ENCODE measurements at places on chromosomes 16 and 17.
A peak's percentile ranks its signal among the peaks of the same experiment; 100 is the strongest.

DNA sequence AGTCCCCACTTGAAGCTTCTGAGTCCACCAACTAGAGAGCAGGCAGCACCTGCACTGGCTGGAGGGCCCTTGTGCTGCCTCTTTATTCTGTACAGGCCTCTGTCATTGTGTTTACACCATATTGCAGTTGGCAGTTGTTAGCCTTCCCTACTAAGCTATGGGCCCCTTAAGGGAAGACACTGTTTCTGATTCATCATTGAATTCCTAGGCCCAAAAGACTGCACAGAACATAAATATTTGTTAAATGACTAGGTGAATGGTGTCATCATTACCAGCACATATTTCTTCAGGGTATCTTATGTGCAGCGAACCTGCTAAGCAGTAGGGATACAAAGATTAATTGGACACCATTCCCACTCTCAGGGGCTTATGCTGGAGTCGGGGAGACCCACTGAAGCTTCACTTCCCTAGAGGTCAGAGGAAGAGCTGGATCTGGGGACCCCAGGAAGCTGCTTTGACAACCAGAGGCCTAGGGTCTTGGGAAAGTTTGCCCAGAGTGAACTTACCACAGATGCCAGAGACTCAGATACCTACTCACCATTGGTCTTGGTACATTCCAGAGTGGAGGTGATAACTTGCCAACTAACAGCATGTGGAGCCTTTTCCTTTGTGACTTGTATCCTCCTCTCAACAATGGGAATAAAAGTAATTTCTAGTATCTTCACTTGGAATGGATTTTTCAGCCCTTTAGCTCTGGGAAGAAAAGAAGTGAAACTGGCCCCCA lies 28.7 kb upstream of the DDX52 start:
- no peak for DNase-seq

GRCh38 chr16:66486199-66486772 lies 59.2 kb downstream of the BEAN1 start:
- DNase-seq = peak; percentile 46

DNA sequence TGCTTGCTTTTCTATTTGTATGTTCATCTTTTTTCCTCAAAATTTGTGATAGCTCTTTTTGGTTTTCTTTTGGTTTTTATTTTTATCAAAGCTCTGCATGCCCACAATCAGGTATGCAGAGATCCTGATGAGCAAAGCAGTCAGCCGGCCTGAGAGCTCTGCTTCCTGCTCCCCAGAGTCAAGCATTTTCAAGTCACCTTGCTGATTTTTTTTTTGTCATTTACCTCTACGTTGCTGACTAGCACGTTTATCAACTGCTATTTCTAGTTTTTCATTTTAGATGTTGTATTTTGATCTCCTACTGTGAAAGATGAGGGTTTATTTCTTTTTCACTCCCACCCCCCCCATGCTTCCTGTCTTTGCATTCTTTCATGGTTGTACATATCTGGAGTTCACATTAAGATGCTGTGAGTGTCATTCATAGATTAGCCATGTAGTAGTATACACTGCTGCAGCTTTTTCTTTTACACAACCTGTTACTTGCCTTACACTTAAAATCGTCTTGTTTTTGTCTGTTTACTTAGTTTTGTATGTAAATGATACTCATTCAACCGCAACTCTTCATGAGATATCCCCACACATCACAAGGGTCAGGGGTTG lies 196.2 kb downstream of the LGALS9B start:
- DNase-seq = no peak

GRCh38 chr16:17365211-17365541 lies 105.6 kb downstream of the XYLT1 start:
- no peak for DNase-seq

GRCh38 chr16:15434425-15435215 lies at the start of gene BMERB1:
BMERB1 (plus strand) TSS chr16:15434588; CDS start chr16:15434654, 66 bp downstream.
- peak; percentile 94 for DNase-seq

DNA sequence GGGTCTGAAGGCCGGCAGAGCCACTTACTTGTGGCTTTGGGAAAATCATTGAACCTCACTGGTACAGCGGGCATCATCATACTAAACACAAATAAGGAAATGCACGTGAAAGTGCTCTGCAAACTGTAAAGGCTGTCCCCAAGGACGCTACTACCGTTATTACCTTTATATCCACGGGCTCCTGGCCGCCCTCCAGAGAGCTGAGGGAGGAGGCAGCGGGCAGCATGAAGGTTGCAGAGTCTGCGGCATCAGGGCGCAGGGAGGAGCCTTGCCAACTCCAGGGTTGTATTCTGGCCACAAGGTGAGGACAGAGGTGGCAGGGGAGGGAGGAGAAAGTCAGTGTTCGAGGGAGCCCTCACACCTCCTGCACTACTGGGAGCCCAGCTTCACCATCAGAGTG lies 68.3 kb upstream of the GCSH start:
- no peak for DNase-seq

DNA sequence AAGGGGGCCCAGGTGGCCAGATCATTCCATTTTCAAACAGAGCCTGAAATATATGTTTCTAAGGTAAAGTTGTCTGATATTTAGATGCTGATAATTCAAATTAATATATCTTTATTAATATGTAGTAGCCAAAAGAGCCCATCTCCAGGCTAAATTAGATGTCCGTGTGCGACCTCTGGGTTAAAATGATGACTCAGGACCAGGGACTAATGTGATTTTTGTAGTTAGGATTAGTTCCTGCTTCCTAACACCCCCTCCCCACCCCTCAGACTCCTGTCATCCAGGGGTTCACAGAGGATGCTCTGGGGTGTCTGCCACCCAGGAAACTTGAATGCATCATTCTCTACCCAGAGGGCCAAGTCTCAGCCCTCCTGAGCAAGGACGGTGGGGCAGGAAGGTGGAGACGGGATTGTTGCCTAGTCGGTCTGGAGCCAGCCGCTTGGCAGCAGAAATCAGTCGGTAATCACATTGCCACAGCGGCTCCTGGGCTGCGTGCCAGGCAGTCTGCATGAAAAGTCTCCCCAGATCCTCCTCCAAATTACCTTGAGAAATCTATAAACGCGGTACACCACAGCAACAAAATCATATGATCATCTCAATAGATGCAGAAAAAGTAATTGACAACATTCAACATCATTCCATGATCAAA lies 29.8 kb downstream of the CNGB1 start:
- DNase-seq = no peak

DNA sequence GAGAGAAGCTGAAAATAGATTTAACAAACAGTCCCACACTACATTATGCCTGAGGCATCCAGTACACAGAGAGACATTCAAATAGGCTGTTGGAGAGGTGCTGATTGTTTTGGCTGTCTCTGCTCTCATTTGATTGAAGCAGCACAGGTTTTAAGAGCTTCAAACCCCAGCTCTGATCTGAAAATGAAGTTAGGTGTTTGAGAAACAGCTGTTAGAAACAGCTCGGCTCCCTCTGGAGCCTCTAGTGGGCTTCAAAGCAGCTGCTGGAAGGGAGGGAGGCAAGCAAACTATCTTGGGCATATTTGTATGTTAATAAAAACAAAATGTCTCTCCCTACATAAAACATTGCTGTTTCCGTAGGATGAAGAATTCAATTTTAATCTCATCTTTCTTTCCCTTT lies 607.3 kb upstream of the GOT2 start:
- no peak for DNase-seq

DNA sequence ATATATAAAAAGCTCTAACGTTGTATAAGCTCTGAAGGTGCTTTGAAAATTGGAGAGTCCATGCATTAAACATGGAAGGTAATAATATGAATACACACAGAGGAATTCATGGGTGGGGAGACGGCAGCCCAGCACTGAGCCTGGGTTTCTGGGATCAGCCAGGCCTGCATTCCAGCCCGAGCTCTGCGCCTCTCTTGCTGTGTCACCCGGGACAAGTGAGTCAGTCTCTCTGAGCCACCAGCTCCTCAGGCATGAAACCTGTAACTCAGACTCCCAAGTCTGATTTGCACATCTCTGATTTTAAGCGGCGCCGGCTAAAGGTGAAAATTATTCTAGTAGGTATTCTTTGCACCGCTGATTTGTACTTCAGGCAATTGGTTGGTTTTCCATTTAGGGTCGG lies 238.8 kb downstream of the MRTFB start:
- DNase-seq = no peak

- no peak for DNase-seq
Measured at GRCh38 chr17:34412534-34412933, 49.5 kb upstream of the CCL1 start.

- no peak for DNase-seq
Measured at GRCh38 chr17:9098242-9098825, 77.0 kb downstream of the NTN1 start.

GRCh38 chr17:45784293-45784740 lies at the start of gene CRHR1:
CRHR1 (plus strand) TSS chr17:45784320; CDS start chr17:45784545, 225 bp downstream.
- DNase-seq = no peak

GRCh38 chr17:64614266-64615027 lies 47.7 kb downstream of the SMURF2 start:
- no peak for DNase-seq

DNA sequence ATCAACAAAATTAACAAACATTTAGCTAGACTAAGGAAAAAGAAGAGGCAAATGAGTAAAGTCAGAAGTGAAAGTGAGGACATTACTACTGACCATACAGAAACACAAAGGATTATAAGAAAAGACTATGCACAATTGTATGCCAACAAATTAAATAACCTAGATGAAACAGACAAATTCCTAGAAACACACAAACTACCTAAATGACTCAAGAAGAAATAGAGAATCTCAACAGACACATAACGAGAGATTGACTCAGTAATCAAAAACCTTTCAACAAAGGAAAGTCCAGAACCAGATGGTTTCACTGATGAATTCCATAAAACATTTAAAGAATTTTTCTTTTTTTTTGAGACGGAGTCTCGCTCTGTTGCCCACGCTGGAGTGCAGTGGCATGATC lies 35.7 kb upstream of the MYLK3 start:
- DNase-seq = no peak

GRCh38 chr16:86375851-86376250 lies 134.5 kb upstream of the FOXF1 start:
- no peak for DNase-seq

GRCh38 chr16:53893731-53894435 lies 189.9 kb downstream of the FTO start:
- DNase-seq = no peak

DNA sequence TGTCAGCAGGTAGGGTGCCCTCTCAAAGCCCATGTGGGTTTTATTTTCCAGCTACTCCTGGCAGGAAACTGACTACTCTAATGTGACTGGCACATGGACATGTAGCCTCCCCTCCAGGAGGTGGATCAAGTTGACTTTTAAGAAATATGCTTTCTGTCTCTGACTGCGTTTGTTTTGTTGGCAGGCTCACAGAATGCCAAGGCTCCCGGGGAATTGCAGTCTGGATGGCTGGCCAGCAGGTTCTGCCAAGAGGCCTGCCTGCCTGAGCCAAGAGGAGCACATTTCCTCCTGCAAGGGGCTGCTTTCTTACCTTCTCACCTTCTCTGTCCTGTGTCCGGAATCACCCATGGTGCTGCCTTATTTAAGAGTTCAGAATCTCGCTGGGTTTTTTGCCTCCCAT lies 217.3 kb upstream of the ERCC4 start:
- DNase-seq = no peak

DNA sequence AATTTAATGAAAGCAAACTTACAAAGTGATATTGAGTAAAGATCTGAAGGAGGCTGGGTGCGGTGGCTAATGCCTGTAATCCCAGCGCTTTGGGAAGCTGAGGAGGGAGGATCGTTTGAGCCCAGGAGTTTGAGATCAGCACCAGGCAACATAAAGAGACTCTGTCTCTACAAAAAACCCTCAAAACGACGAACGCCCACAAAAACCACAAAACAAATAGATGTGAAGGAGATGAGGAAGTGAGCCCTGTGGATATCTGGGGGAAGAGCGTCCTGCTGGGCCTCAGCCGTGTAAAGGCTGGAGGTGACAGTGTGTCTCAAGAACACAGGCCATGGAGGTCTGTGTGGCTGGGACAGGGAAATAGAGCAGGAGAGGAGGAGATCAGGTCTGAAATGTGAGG lies 68.8 kb downstream of the ITFG1 start:
- DNase-seq = no peak

GRCh38 chr16:47750371-47750770 lies 289.2 kb downstream of the PHKB start:
- DNase-seq = no peak

DNA sequence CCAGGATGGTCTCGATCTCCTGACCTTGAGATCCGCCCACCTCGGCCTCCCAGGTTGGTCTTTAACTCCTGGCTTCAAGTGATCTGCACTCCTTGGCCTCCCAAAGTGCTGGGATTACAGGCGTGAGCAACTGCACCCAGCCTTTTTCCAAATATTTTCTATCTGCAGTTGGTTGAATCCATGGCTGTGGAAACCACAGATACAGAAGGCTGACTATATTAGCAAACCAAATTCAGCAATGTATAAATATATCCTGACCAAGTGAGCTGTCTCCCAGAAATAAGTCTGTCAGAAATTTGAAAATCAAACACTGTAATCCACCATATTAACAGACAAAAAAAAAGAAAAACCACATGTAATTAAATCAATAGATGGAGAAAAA lies 9.6 kb downstream of the CFDP1 start:
- DNase-seq = no peak

DNA sequence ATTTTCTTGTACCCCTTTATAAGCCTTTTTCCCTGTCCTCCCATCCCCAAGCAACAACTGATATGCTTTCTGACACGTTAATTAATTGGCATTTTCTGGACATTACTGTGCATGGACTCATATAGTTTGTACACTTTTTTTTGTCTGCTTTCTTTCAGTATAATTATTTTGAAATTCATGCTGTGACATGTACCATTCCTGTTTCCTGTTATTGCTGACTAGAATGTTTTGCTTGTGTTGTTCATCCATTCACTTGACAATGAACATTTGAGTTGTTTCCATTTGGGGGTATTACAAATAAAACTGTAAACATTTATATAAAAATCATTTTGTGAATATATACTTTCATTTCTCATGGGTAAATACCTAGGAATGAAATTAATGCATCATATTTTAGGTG lies 50.6 kb downstream of the RBBP6 start:
- no peak for DNase-seq

DNA sequence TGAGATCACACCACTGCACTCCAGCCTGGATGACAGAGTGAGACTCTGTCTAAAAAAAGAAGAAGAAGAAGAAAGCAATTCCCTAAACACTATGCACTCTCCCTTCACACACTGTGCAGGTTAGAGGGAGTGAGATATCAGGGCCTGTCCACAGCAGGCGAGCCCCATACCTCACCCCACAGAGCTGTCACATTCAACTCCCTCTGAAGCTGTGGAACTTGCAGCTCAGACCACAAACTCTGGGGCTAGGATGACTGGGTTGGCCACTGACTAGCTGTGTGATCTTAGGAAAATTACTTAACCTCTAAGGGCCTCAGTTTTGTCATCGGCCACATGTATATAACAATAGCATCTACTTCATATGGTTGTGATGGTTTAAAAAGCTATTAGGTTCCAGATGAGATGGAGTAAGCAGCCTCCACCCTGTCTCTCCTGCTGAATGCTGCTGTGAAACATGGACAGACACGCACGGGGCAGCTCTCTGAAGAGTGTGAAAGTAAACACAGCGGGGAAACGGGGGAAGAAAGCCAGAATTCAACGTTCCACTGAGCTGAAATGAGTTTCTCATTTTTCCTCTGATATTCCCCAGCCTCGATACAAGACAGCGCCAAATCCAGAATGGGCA lies 13.6 kb upstream of the PYY start:
- no peak for DNase-seq

GRCh38 chr17:8829036-8829941 lies 30.1 kb upstream of the MFSD6L start:
- peak; percentile 75 for DNase-seq

- no peak for DNase-seq
Measured at GRCh38 chr17:66663041-66663606, 171.8 kb upstream of the CACNG5 start.

Measured in osteocyte (in vitro differentiated cells).